ENCODE measurements at places on chromosomes 5 and 9.

DNA sequence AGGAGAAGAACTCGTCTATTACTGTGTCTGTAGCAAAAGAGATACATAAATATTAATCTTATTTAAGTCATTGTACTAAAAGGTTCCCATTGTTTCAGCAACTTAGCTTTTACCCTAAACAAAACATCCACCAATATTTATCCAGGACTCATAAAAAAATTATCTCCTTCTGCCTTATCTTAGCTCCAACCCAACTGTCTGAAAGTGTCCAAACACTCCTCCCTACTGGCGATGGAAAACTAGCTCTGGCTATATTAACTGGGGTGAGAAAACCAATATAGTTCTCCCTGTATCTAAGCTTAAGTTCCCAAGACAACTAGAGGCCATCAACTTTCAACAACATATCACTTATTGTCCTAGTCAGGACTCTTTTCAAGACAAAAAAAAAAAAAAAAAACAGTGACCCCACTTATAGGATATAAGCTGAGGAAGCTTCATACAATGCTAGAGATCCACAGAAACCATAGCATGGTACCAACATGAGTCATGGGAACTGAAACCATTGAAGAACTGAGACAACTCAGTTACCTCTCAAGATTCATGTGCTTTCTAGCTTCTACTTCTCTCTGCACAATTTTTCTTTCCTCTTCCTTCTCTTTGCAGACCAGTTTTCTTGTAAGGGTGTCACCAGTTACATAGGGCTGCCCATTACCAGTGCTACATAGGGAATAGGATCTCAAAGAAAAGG, 150.7 kb upstream of the RASA1 start:
- no peak for DNase-seq

GRCh38 chr9:138101444-138102234, 224.1 kb downstream of the CACNA1B start:
- DNase-seq, result no peak

DNA sequence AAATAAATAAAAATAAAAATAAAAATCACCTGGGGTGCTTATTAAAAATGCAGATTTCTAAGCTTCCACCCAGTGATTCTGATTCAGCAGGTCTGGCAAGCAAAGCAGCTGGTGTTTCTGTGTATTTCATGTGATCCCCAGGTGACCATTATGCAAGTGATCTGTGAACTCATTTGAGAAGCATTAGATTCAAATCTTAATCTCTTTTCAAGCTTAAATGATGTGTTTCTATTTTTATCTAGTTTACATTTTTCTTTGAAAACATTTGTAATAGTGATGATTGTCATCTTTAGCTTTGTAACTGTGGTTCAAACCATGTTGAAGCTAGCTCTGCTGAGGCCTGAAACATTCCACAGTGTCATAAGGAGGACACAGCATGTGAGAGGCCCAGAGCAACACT, 804.8 kb upstream of the ZNF608 start:
- no peak for DNase-seq

DNA sequence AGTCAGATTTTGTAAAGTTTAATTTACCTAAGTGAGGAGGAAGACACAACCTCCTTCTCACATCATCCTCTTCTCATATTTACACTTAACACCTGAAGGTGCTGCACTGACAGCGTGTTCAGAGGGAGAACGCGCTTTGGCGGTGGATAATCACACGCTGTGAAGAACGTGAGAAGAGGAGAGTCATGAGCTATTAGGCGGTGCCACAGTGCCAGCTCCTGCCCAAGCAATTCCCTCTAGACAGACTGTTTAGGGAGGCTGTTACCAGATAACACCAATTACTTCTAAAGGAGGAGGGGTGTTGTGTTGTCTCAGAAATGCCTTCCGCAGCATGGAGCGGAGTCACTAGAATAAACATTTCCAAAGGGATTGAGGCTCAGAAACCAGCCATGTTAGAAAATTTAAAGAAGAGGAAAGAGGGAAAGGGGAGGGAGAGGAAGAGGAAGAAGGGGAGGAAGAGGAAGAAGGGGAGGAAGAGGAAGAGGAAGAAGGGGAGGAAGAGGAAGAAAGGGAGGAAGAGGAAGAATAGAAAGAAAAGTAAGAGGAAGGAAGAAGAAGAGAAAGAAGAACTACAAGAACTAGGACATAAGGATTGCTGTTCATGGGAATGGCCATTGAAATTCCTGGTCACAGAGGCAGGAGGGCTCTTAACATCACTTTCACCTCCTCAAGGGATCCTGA, 37.3 kb upstream of the WWC1 start:
- DNase-seq, result no peak

DNA sequence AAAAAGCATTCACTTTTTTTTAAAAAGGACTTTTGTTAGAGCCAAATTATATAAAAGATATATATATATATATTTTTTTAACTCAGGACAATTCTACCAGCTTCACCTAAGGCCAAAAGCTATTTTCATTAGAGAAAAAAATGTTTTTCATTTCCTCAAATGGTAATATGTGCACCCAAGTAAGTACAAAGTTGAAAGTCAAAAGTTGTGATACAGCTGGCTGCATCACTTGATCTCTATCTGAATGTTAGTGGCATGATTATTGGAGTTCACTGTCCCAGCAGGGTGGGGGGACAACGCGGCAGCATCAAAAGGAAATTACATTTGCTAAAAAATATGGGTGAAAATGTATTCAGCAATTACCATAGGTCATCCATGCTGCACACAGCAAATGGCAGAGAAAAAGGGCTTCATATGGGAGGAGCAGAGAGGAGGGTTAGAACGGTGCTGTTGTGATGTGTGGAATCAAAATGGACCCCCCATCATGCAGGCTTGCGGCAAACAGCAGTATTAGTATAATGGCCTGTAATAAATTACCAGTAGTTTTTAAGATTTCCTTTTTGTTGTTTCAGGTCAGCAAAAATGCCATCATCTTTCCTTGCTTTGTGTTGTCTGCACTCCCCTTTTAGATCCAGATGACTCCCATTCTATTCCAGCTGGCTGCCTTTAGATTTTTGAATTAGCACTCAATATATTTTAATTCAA, 253.7 kb downstream of the MAT2B start:
- no peak for DNase-seq

DNA sequence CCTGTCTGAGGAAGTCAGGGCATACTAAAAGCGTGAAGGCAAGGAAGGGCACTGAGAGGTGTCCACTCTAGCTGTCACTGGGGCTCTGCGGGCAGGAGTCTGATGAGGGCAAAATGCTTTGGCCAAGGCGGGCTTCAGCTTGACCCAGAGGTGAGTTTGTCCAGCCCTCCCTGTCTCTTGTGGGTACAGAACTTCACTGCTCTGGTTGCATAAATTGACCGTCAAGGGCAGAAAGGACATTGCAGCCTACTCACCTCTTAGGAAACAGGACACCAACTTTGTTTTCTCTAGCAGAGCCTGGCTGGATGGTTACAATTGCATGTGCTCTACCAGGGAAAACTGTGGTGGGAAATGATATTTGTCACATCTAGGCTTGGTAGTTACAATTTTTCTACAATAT, 170.9 kb downstream of the TMEM38B start:
- DNase-seq, result no peak

- no peak for DNase-seq
Measured at GRCh38 chr9:129569502-129570449, 51.1 kb downstream of the C9orf50 start.

DNA sequence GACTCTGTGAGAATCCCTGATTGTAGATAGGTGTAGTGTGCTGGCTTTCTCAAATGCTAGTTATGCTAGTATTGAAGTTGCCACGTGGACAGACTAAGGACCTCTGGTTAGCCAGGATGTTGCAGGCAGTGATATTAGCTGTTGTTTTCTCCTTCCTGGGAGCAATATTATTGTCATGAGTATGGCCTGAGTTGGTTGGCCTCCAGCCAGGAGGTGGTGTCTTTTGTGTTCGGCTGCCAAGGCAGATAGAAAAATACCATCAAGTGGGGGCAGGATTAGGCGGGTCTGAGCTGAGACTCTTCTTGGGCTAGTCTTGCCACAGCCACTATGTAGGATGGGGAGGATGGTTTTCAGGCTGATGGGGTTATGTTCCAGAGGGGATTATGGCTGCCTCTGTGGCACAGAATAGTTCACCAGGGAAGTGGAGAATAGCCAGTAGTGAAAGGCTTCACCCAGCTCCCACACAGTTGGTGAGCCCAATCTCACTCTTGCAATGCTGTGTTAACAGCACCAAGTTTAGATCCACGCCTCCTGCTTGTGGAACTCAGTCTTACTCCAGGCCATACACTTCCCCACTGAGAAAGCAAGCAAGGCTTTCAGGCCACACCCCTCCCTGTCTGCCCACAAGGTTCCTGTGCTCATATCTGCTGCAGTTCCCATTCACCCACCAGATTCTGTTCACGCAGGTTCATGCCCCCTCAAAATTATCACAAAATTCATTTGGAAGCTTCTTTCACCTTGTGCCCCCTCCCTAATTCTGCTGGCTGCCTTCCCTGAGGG, 31.2 kb downstream of the GHR start:
- DNase-seq, result no peak

DNA sequence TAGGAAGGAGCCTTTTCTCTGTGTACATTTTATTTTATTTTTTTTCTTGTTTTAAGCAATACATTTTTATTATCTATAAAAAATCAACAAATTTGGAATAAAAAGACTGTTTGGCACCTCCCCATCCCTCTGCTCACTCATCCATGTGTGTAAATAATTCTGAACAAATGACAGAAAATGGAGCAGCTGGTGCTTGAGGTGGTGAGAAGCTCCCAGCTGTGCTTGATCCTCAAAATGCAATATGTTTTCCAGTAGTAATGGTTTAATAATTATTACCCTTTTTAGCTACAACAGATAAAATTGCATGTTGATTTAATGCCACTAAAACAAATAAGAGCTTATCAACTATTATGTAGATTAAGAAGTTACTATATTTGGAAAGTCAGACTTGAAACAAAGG, 132.5 kb downstream of the CDH18 start:
- no peak for DNase-seq
